HuH-7.5 (cell line): ENCODE measurements at places on chromosomes 1 and 21.

GRCh38 chr21:44432841-44433790 is 22.2 kb upstream of the LRRC3 start:
- no peak for DNase-seq

GRCh38 chr1:27952147-27952546 is 7.6 kb upstream of the XKR8 start:
- DNase-seq, result no peak

DNA sequence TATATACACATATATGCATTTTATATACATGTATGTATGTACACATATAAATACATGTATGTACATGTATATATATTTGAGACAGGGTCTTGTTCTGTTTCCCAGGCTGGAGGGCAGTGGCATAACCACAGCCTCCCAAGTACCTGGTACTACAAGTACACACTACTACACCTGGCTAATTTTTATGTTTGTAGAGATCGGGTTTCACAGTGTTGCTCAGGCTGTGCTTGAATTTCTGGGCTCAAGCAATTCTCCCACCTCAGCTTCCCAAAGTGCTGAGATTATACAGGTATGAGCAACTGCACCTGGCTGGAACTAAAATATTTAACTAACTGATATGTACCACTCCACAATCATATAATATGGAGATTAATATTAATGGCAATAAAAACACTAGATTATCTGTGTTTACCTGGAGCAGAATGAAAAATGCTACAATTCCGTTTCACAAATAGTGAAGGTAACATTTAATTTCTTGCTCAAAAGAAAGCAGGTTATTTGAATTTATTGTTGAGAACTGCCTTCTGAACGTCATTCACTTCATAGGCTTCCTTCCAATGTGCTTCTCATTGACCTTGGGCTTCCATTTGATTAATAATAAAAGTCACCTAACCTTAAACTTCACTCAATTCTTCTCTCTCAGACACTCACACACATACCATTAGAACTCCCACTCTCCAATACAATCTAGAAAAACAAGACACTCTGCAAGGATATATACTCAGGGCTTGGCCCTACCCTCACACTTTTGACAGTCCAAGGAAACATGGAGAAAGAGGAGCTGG is 57.0 kb downstream of the PTGER3 start:
- DNase-seq, result no peak

GRCh38 chr1:46761740-46762139 is 37.1 kb upstream of the CYP4B1 start:
- no peak for DNase-seq

- no peak for DNase-seq
Measured at GRCh38 chr1:33161061-33161681, 20.7 kb downstream of the TRIM62 start.

DNA sequence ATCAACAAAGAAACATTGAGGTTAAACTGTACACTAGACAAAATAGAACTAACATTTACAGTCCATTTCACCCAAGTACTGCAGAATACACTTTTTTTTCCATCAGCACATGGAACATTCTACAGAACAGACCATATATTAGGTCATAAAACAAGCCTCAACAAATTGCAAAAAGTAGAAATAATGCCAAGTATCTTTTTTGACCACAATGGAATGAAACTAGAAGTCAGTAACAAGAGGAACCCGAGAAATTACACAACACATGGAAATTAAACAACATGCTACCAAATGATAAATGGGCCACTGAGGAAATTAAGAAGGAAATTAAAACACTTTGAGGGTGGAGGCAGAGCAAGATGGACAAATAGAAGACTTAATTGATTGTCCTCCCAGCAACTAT is 8.4 kb upstream of the C1orf185 start:
- DNase-seq, result no peak

- no peak for DNase-seq
Measured at GRCh38 chr21:45948576-45949141, 32.9 kb upstream of the COL6A1 start.

DNA sequence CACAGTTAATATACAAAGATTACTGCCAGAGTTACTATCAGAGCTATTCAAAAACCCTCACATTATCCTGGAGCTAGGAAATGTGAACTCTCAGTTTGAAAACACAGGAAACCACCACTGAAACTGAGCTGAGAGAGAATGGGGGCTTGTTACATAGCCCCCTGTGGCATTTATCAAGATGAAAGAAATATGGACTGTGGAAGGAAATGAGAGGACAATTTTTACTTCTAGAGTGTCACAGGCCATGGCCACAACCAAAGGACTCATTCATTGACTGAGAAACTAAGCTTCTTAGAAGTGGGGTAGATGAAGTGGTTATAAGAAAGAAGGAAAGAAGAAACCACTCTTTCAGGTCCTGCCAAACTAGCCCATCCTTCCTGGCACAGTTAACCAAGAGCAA is 25.3 kb downstream of the DSTYK start:
- no peak for DNase-seq
